ENCODE measurements at places on chromosomes 4 and X.
A peak's percentile ranks its signal among the peaks of the same experiment; 100 is the strongest.

DNA sequence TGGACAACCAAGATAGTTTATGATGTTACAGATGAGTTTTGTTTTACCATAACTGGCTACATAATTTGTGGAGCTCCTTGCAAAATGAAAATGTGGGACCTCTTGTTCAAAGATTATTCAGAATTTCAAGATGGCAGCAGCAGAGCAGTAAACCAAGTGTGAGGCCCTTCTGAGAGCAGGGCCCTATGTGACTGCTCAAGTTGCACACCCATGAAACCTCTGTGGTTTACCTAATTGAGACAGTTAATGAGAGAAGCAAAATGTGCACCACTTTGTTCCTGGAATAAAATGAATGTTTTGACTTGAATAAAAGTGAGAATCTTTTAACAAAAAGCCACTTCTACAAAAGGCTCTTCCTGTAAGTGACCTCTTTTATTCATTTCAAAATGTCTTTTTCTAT lies 519.2 kb downstream of the RPA4 start:
- DNase-seq = no peak

- DNase-seq = no peak
Observed at GRCh38 chr4:115515366-115515765, 401.9 kb upstream of the NDST4 start.

GRCh38 chr4:98474408-98474844 lies 184.0 kb downstream of the TSPAN5 start:
- DNase-seq = peak; percentile 55

GRCh38 chr4:101785486-101785885 lies 5.0 kb upstream of the BANK1 start:
- no peak for DNase-seq

DNA sequence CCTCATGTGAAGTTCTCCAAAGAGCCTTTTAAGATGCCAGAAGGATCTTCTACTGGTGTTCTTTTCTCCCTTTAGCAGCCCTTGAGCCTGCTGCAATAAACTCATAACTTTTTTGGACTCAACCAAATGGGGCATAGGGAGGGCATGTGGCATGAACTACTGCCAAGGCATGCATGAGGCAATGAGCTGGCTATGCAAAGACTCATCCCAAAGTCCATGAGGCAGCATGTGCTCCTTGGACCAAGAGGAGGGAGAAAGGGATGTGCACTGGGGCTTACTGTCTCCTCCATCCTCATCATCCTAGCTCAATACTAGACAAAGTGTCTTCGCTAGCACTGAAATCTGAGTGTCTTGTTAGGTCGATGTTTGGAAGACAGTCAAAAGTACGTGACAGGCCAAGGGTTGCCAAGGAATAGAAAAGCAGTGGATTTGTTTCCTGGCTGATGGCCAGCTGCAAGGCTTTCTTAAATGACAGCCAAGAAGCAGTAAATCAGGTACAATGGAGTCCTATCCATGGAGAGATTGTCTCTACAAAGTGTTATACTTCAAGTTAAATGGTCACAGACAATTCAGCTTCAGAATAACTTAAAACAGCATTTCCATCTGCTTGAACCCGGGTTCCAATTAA lies 44.5 kb upstream of the ATXN3L start:
- no peak for DNase-seq

DNA sequence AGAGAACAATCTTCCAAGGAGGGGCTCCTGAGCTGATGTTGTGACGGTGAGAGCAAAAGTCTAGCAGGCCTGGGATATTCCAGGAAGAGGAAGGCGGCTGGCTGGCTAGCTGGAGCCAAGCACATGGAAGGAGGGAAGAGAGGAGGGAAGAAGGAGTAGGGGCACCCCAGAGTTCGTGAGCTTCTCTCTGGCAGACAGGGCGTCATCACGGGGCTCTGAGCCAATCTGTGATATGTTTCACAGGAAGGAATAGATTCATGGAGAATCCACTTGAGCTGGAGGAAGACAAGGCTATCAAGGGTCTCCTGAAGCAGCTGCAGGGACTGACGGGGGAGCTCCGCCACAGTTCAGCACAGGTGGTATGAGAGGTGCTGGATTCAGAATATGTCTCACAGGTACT lies 73.6 kb downstream of the DHRSX start:
- DNase-seq = no peak

DNA sequence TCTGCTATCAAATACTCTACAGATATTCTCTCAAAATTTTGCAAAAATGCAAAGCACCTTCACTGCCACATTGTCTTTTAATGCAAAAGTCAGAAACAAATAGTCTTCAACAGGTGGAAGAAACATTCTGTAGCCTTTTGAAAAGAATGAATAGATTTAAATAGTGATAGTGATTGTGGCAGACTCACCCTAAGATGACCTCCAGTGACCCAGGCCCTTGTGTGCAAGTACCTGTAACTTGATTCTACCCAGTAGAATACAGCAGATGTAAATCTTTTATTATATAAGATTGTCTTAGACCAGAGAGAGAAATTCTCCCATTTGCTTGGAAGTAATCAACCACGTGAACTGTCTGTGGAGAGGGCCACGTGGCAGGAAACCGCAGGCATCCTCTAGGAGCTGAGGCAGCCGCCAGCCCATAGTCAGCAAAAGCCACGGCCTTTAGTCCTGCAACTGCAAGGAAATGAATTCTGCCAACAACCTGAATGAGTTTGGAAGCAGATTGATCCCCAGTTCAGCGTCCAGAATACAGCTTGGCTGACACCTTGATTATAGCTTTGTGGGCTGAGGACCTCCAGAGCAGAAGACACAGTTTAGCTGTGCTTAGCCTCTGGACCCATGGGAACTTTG lies 272.5 kb downstream of the ARHGAP10 start:
- DNase-seq = no peak

GRCh38 chr4:15649914-15650545 lies 5.1 kb downstream of the FBXL5 start:
- DNase-seq = peak; percentile 49

DNA sequence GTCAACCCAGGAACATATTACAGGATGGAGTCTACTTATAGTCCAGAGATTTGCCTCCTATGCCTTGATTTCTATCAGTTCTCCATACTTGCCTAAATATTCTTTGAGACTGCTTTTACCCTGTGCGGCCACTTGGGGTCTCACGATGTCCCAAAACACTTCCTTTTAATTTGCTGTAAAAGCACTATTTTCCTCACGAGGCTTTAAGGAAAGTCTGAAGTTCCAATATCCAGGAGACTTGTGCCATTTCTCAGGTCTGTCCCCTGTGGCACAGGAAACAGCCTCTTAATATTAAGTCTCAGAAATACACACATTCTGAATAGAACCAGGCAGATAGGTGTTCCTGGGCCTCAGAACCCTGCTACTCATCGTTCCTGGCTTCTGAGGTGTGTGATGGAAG lies 142.9 kb downstream of the TMEM164 start:
- peak; percentile 11 for DNase-seq

- no peak for DNase-seq
Observed at GRCh38 chr4:146110871-146111485, 64.5 kb upstream of the LSM6 start.

All from kidney glomerular epithelial cell (primary cell).